ENCODE measurements at places on chromosomes 3 and 15. TPM values are rescaled to one million over a fixed set of nuclear protein-coding genes. Genes with fewer than 3 reads are reported as not detected.

Gene GPR149
- not detected for total RNA-seq

Gene CCR2
- total RNA-seq = not detected

Gene PTPRG
- total RNA-seq = 11.5 TPM

Gene CLRN1
- total RNA-seq = not detected

Gene ENTPD3
- 0.54 TPM for total RNA-seq

Gene SOX14
- not detected for total RNA-seq

Gene PCBP4
- 8.1 TPM for total RNA-seq

Gene ECE2
- total RNA-seq = not detected

Gene GXYLT2
- total RNA-seq = 10.7 TPM

Gene CCR4
- total RNA-seq = not detected

Gene MYO5A
- 16.8 TPM for total RNA-seq

Gene CPNE9
- total RNA-seq = not detected

Gene C3orf85
- total RNA-seq = not detected

Gene IREB2
- 85.9 TPM for total RNA-seq

Gene FGD5
- not detected for total RNA-seq

Gene SPATA12
- total RNA-seq = not detected

Gene SI
- not detected for total RNA-seq
